Skin of body (tissue), 3 donors: ENCODE measurements at places on chromosomes 12 and 14. TPM values are rescaled to one million over a fixed set of nuclear protein-coding genes. Genes with fewer than 3 reads are reported as not detected.
A peak's percentile ranks its signal among the peaks of the same experiment; 100 is the strongest.

DNA sequence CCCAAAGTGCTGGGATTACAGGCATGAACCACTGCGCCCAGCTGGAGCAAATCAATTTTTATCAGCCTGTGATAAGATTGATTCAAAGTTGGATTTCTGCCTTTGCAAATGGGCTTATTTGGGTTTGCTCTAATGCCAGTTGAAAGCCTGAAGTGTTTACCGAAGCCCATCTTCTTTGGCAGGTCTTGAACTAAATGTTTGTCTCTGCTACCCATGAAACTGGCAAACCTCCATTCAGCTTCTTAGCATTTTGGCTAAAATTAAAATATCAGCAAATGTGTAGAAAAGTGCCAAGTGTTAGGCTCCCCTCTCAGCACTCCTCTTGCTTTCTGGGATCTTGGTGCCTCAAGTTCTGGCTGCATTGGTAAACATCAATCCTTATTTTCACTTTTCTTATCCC, 61.5 kb downstream of the MGAT4C start:
- no peak for DNase-seq

The SLC16A7 gene
- 74.5 TPM for total RNA-seq

DNA sequence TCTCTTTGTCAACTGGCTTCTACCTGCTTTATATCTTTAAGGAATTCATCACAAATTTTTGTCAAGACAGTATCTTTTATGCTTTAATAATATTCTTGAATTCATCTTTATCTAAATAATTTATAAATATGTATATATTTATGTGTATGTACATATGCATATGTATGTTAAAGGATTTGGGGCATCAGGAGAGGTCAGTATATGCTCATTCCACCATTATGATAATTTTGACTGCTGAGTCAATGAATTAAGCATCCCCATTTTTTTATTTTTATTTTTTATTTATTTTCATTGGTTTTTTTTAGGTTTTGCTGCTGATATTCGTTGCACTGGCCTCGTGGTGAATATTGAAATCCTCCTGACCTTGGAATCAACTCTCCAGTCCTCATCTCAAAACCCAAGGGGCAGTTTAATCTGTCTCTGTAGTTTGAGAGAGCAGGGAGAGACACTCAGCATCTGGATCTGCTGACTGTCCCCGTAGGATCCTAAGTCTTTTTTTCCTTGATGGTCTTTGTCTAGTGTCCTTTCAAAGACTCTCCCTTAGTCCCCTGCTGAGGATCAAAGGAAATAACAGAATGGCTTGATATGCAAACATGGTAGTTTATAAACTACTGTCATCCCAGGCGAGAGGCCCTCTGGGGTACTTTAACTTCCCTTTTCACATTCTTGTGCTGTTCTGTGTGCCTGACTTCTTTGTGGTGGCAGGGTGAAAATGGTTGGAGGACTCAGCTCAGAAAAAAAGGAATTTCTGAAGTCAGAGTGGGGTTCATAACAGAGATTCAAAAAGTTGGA, 218.7 kb downstream of the DIO2 start:
- DNase-seq: no peak

DNA sequence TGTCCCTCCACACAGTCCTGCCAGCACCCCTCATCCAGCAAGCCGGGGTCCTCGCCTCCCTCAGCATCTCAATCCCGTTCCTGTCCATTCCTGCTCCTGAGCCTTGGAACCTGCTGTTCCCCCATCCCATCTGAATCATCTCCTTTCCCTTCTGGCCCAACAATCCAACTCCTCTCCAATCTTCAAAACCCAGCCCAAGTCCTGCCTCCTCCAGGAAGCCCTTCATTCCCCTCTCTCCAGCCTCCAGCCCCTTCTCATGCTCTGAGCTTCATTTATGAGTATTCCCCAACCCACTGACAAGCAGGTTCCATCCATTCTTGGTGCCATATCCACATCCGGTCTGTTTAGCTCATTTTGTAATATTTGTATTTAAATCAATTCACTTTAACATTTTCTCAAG, 128.1 kb downstream of the RIMBP2 start:
- DNase-seq: no peak

The PSME1 gene
- total RNA-seq: 59.7 TPM

- DNase-seq: no peak
Observed at GRCh38 chr12:132362996-132363660, 33.7 kb upstream of the GALNT9 start.

The EVL gene
- total RNA-seq: 46.1 TPM

GRCh38 chr12:2152134-2152533, 99.3 kb downstream of the CACNA1C start:
- DNase-seq: no peak

GRCh38 chr12:18145924-18146323, 55.9 kb upstream of the RERGL start:
- no peak for DNase-seq

DNA sequence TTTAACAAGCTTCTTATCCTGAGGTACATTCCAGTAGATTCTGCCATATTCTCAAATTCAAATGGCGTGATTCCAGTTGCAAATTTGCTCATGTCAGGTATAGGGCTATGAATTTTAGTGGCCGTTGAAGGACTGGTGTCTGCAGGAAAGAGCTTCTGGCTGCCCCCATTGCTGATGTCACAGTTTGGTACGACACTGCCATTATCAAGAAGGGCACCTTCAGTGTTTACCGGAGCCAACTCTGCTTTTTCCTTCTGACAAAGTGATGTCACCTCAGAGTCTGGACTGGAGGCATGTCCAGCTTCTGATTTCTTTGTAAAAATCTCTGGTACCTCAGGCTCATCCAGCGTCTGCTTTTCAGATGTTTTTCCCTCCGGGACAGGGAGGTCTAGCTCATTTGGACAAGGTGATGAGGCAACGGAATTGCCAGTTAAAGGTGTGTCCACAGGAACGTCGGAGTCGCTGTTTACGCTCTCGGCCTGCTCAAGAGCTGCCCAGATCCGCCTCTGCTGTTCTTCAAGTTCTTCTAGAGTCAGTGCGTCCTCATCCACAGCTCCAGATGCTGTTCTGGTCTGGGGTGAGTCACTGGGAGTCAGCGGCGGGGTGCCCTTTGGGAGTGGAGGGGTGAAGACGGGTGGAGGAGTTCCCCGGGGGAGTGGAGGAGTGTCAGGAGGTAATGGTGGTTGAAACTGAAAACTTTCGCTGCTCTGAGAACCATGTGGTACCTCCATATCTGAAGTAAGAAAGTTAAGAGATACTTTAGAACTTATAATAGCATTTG, 27.0 kb downstream of the ZCCHC8 start:
- DNase-seq: no peak

DNA sequence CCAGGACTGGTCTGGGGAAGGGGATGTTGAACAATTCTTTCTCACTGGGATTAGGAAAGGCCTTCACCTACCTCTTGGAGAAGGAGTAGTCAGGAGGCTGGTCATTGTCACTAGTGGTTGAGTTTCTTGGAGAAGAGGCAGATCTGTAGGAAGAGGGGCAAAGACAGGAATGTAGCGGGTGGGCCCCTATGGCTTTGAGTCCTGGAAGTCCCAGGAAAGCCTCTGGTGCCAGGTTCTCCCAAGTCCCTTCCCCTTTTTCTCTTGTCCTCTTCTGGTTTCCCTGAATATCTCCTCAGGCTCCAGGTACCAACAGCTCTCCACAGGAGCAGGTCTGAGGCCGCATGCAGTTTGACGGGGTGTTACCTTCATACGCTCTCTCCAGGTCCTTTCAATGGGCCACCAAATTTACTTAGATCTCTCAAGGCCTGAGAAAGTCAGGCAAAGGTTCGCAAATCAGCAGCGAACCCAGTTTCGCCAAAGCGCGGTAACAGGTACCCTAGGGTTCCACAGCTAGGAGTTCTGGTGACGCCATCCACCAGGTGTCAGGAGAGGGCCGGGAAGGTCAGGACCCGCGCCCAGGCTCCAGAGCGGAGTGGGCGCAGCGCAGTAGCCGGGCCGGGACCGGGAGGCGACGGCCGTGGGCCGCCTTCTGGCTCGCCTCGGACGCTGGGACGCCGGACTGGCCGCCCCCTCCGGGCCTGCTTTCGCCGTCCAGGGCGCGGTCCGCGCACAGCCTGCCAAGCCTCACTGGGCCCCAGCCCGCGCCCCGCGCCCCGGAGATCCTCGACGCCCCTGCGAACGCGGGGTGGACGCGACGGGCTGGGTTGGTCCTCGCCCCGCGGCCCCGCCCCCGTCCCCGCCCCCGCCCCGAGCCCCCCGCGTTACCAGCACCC, 795 bp downstream of the SMAGP start:
- no peak for DNase-seq

The CIDEB gene
- 7.9 TPM for total RNA-seq

- DNase-seq: peak; percentile 5
Observed at GRCh38 chr14:105363847-105364708, 34.3 kb upstream of the TEX22 start.

GRCh38 chr12:17456486-17456885, 633.5 kb downstream of the RERGL start:
- no peak for DNase-seq
